ENCODE measurements at places on chromosomes 2 and 18. TPM values are rescaled to one million over a fixed set of nuclear protein-coding genes. Genes with fewer than 3 reads are reported as not detected.

CD226 gene
- 1.4 TPM for total RNA-seq

CCNT2 gene
- 13.3 TPM for total RNA-seq

CLEC4F gene
- total RNA-seq, result not detected

C2orf92 gene
- 0.39 TPM for total RNA-seq

CDCA7 gene
- 9.0 TPM for total RNA-seq

COBLL1 gene
- 4.3 TPM for total RNA-seq

ARHGAP25 gene
- total RNA-seq, result 1.4 TPM

CCDC68 gene
- total RNA-seq, result 20.2 TPM

TNFRSF11A gene
- total RNA-seq, result under 0.01 TPM

ARHGAP15 gene
- total RNA-seq, result 1.4 TPM

SPP2 gene
- total RNA-seq, result not detected

UGT1A4 gene
- total RNA-seq, result not detected

MARCO gene
- not detected for total RNA-seq

CPS1 gene
- 23.7 TPM for total RNA-seq

ZBTB7C gene
- total RNA-seq, result not detected

MYCN gene
- total RNA-seq, result 0.32 TPM

IRS1 gene
- 99.9 TPM for total RNA-seq

CKAP2L gene
- 19.4 TPM for total RNA-seq

MALL gene
- total RNA-seq, result 1.6 TPM

FOXI3 gene
- total RNA-seq, result not detected

CACNB4 gene
- total RNA-seq, result under 0.01 TPM

CPLX4 gene
- not detected for total RNA-seq

ITGAV gene
- 145 TPM for total RNA-seq

WNT10A gene
- total RNA-seq, result 0.08 TPM

OLA1 gene
- 83.7 TPM for total RNA-seq

BOLL gene
- 0.08 TPM for total RNA-seq

ABCG5 gene
- total RNA-seq, result not detected

GPR155 gene
- 2.2 TPM for total RNA-seq

GPR39 gene
- total RNA-seq, result not detected

ACKR3 gene
- 2.1 TPM for total RNA-seq

EFEMP1 gene
- 82.1 TPM for total RNA-seq

CXCR1 gene
- total RNA-seq, result not detected

POTEJ gene
- not detected for total RNA-seq

C2orf15 gene
- not detected for total RNA-seq

Measured in epithelial cell of alveolus of lung (primary cell).